ENCODE measurements at places on chromosomes 5 and 9. TPM values are rescaled to one million over a fixed set of nuclear protein-coding genes. Genes with fewer than 3 reads are reported as not detected.

The CSF2 gene
- total RNA-seq: not detected

The C1QTNF3 gene
- total RNA-seq: 11.9 TPM

The PRRX2 gene
- total RNA-seq: not detected

The NEUROG1 gene
- total RNA-seq: not detected

The FOXD4L5 gene
- total RNA-seq: 0.79 TPM

The ZDHHC11B gene
- 0.52 TPM for total RNA-seq

The GRIA1 gene
- total RNA-seq: not detected

The FBN2 gene
- not detected for total RNA-seq

The LCN15 gene
- not detected for total RNA-seq

DNA sequence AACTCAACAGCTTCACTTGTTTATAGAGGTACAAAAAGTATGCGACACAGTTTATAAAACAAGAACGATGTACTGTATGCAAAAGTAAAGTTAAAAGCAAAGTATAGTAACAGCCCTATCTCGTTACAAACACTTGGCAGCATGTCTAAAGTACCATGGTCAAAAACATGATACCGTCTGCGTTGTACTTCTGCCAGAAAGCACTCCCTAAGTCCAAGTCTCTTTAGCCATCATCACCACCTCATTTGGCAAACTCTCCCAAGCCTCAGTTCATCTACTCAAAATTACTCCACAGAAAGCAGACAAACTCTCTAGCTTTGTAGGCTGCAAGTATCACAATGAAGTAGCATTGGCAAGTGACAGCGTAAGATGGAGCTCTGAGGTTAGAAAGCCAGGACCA, 73.4 kb downstream of the NFIB start:
- no peak for DNase-seq

- DNase-seq: no peak
These were observed 82.0 kb downstream of the YIPF5 start for GRCh38 chr5:144088206-144089064.

DNA sequence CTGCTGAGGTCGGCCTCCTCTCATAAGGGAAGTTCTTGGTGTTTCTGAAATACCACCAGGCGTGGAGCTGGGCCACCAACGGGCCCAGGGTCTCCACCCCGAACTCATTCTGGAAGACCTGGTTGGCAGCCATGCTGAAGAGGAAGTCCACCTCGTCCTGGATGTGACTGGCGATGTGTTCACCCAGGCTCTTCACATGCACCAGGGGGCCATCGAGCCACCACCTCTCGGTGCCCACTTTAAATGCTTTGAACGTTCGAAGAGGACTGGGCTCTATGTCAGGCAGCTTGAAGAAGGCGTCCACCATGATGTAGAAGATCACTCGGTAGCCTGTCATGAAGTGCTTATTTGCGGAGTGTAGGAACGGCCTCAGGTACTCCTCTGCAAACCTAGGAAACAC, 15.1 kb downstream of the GLT6D1 start:
- DNase-seq: no peak

- DNase-seq: no peak
These were observed 26.3 kb downstream of the ACSL6 start for GRCh38 chr5:131984956-131985665.

DNA sequence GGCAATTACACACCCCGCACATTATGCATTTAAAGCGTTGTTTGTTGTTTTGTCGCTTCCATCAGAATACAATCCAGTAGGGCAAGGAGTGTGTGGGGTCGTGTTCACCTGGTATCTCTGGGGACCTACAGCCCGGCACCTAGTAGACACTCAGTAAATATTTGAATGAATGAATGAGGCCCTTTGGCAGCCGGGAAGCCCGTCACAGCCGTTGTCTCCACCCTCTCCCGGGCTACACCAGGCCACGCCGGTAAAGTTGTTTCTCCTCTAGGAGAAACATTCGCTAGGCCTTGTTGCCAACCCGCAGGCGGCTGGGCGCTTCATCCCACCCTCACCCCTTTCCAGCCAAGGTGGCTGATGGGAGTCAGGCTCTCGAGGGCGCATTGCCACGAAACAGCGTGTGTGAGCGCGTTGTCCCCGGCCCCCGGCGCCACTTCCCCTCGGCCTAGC, 876 bp upstream of the JAK2 start:
- no peak for DNase-seq

DNA sequence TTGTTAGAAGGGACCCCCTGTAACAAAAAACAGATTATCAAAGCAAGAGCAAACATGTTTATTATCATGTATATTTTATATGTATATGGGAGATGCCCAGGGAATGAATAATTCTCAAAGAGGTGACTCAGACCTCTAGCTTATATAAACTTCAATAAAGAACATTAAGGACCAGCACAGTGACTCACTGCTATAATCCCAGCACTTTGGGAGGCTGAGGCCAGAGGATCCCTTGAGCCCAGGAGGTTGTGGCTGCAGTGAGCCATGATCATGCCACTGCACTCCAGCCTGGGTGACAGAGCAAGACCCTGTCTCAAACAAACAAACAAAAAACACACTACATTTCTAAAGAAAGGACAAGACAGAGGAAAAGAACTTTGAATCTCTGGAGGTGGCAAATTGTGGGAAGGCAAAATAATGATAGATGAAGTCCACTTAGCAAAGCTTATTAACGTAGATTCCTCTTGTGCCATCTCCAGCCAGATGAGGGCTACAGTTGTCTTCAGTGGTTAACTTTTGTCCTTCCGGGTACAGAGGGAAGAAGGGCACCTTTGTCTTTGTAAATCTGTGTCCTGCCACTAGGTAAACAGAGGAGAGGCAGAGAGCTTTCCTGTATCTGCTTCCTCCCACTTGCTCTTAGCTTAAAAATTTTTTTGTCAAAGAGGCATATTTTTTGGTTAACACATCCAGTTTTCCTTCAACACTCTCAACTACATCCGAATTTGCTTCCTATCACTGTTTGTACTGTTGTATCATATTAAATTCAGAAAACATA, 7.5 kb upstream of the RFK start:
- DNase-seq: no peak

- no peak for DNase-seq
These were observed 336.9 kb upstream of the MSX2 start for GRCh38 chr5:174387448-174387847.

DNA sequence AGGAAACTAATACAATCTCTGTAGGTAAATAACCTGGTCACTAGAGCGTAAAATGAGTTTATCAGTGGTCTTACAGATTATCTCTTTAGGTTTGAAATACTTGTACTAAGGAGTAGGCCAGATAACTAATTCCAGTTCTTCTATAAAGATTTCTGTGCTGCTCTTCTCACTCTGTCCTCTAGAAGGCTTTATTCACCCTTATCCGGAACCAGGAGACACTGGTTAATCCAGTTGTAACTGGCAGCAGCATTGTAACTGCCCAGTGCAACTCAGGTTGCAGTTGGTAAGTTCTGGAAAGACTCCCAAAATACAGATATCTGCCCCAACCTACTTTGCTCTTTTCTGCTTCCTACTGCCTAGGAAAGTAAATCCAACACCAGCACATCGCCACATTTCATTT, 19.8 kb downstream of the C5orf22 start:
- no peak for DNase-seq

GRCh38 chr5:77627869-77628674, 10.4 kb downstream of the OTP start:
- DNase-seq: peak; percentile 41

- no peak for DNase-seq
These were observed 380.0 kb upstream of the RORB start for GRCh38 chr9:74117151-74117550.

DNA sequence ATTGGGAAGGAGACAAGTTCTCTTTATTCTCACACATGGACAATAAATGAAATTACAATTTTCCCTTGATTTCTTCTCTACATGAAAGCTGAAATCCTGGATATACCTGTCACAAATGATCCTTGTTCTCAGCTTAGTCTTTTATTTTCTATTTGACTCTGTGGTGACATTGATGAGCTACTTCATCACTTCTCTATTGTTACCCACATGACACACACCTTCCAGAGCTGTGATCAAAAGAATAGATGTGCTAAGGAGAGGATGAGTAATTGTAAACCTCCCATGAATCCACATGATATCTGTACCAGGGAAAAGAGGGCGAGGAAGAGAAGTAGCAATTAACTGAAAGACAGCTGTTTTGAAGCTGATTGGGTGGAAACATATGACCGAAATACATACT, 102.0 kb downstream of the CAVIN4 start:
- DNase-seq: no peak

DNA sequence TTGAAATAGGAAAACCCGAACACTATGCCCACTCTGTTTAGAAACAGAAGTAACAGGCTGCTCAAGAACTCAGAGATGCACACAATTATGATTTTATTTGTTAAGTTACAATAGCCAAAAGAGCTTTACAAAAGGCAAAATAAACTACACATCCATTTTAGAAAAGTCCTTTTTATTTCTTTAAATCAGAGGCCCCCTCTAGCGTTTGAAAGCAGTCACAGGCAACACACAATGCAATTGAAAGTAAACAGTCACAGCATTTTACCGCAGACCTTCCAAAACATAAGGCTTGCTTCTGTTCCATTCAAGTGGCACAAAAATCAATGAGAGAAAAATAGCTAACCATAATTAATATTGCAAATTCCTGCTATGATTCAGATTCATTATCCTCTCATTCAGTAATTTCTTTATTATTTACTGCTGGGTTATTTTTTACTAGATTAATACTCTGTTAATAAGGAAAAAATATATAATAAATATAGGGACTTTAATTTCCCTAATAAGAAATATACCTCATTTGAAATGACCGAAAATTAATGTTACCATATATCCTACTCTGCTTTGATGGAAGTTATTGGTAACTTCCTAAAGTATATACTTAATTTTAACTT, 78.3 kb downstream of the CEP120 start:
- DNase-seq: peak; percentile 17

- no peak for DNase-seq
These were observed 330.5 kb upstream of the EFNA5 start for GRCh38 chr5:108001222-108001621.

DNA sequence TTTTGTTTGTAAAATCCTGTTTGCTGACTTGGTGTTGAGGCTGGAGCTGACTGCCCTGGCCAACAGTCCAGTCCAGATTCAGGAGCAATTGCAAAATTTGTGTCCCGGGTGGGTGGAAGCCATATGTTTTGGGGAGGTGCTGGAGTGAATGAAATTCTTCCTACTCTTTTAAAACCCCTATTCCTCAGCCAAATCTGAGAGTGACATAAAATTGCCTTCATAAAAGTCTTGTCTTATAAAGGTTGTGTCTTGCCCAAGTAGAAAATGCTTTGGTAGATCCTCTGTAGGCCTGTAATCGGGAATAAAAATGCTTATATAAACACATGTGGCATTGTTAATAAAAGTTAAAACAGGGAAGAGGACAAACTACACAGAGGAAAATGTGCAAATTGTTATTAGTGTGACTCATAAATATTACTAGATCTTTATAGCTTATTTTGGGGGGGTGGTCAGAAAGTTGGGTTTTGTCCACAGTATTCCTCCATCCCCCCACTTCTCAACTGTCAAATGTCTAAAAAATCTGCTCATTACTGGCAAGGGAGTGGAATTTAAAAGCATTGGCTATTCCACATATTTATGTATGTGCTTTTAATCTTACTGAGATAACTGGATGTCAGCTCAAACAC, 45.6 kb downstream of the NNT start:
- no peak for DNase-seq

DNA sequence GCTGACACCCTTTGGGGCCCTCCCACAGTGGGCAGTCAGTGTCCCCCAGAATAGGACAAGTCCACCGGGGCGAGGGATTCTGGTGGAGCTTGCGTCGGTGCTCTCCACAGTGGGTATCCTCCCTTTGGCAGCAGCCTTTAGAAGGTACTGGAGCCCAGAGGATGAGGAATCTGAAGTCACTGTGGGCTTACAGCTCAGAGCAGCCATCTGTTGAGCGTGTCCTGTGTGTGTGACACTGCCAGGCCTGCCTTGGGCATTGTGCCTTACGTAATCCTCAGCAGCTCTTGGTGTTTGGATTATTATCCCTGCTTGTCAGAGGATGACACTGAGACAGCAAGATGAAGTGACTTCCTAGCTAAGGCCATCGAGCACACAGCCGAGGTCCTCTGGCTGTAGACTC, 12.6 kb downstream of the URM1 start:
- DNase-seq: no peak

DNA sequence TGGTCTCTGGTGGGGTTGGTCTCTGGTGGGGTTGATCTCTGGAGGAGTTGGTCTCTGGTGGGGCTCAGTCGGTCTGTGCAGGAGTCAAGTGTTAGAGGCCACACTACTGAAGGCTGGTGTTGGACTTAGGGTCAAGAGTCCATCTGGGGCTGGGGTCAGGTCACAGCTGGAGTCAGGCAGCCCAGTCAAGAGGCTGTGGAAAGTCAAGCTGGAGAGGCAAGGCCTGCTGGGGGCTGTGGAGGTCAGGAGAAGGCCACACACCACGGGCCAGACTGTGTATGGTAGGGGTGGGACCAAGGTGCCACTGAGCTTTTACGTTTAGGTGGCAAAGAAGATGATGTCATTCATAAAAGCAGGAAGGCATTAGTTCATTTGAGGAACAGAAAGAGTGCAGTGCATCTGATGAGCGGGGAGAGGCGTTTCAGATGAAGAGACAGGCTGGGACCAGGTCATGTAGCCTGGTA, 16.7 kb upstream of the CD74 start:
- peak; percentile 90 for DNase-seq

DNA sequence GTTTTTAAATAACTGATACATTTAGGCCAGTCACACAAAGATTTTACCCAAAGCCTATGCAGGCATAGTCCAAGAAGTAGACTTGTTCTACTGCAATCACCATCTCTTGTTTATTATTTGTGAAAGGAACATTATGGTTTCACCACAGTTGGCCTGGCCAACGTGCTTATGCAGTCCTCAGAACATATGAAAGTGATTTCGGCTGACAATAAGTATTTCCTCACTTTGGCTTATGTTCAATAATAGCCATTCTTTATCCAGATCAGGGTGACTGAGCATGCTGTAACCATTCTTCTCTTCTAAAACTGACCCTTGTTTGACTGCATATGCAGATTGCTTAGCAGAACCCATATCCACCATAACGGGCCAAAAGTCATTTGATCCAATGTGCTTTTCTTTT, 76.6 kb upstream of the CCDC152 start:
- no peak for DNase-seq

DNA sequence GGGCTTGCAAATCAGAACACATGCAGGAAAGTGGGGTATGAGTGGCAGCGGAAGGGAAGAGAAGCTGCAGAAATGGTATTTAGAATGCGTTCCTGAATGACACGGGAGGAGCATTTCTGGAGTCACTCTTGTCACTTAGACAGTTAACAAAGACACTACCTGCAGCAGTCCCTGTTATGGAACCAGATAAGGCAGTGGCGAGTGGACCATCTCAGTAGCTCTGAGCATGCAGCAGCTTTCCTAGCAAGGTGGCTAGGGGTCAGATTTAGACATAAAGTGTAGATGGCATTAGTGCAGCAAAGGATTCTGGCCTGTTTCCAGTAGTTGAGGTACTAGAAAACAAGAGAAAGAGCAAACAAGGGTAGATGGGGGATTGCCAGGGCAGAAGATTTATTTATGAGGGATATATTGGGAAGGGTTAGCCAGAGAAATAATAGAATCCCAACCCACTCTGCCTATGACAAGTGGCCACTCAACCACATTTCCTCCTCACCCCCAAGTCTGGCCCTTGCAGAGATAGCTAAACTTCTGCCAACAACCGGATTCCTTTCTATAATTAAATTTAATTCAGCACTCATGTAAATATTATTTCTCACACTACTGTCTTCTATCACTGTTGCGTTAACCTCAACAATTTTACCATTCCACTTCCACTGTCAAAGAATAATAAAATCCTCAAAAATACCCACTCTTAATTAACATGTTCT, 201.6 kb downstream of the DCP2 start:
- DNase-seq: no peak
